NCI-H2081 treated with DMSO at 0.1 percent for 48 hours (cell line): ENCODE measurements at places on chromosomes 1 and 21.

DNA sequence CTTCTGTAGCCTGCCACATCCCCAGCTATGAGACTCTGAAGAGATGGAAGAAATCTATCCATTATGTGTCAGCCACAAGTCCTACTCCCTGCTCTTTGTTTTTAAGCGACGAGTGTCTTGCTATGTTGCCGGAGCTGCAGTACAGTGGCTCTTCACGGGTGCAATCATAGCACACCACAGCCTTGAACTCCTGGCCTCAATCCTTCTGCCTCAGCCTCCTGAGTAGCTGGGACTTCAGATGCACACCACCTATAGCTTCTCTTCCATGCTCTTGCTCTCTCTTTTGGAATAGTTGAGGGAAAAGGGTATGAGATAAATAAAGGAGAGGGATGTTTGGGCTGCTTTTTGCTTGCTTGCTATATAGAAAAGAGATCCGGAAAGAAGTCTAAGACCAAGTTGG lies 1.6 kb downstream of the TUFT1 start:
- DNase-seq = no peak

DNA sequence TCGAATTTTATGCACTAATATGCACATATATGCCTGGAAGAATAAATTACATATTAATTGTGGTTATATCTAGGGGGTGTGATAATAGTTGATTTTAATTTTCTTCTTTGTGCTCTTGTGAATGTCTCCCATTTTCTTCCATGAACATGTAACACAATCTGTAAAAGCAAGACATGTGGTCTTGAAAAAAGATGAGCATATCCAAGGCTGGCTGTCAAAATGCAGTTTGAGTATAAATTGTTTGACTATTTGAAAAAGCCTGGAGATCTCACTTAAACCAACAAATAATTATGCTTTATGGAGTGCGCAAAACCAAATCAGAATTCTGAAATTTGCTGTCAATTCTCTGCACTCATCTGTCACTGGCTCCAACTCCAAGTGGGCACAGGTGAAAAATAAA lies 143.9 kb downstream of the HMGB4 start:
- DNase-seq = no peak

DNA sequence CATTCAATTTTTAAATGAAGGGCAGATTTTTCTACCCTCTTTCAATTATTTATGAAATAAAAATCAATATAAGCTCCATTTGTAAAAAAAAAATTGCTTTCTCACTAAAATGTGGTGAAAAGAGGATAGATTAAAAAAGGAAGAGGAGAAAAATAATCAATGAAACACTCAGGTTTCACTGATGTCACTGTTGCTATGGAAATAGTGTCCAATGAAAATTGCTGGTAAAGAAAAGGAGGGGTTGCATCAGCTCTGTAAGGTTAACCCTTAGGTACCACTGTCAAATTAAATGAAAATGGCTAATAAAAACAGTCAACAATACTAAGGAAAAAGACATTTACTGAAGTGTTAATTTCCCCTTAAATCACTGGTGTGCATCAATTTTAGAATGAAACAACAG lies 91.6 kb upstream of the TTC39A start:
- DNase-seq = no peak

GRCh38 chr1:206705726-206706297 lies 21.1 kb downstream of the MAPKAPK2 start:
- DNase-seq = no peak

DNA sequence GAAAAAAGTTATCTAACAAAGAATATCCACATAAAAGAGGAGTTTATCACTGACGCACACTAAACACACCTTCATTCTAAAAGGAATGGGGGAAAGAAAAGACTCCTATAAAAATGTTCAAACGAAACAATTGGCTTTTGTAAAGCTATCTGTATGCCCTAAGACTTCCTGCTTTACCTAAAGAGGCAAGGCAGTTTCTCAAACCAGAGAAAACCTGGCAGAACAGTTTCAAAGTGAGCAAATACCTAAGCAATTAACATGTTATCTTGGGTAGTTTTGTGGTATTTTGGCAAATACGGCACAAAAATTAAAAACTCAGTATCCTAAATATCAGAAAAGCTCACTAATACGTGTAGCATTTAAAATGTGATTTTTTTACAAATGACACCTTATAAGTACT lies 1.9 kb downstream of the PUM1 start:
- DNase-seq = no peak

GRCh38 chr1:228837817-228838716 lies 102.8 kb downstream of the RHOU start:
- no peak for DNase-seq

DNA sequence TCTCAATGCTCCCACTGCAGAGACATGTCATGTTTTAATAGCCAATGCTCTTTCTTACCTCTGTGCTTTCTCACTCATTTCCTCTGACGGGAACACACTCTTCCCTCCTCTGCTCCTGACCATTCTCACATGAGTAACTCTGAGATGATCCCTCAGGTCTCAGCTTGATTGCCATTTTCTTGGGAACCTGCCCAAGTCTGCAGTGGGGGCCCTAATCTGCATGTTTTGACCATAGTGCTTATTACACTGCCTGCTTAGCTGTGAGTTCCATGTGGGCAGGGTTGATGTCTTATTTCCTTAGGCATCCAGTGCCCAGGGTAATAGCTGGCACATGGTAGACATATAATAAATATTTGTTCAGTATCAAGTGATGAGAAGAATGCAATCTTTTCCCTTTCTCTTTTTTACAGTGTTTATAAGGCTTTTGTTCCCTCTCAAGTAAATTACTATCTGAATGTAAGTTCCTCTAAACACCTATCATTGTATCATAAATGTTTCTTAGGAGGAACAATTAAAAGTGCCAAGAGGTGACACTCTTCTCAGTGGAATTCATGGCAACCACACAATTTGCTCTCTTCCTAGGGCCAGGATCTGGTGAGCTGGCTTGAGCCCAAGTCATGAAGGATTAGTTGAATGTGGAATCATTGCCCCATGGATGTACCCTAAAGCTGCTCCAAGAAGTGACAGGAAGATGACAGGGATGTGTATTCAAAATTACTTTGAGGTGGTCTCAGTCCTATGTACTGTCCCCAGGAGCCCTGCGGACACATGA lies 485.4 kb upstream of the USP24 start:
- no peak for DNase-seq

DNA sequence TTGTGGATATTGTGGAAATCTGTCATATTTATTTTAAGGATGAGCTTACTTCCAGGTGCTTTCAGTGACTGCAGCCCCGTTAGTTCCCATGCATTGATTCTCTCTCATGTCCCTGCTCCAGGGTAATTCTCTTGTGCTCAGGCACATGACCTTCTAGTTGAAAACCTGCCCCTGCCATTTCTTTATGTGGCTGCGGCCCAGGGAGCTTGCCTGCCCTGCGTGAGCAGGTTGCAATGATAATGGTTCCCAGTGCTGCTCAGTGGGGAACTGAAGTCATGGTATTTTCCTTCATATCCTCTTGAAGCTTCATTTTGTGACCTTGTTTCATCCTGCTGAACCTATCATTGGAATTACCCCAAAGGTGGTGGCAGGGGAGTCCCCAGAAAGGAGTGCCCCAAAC lies 229.8 kb downstream of the DISC1 start:
- no peak for DNase-seq
